HT-29 (cell line): ENCODE measurements at places on chromosomes 5 and 9. TPM values are rescaled to one million over a fixed set of nuclear protein-coding genes. Genes with fewer than 3 reads are reported as not detected.

FGF1 gene
- total RNA-seq = not detected in 2 replicates

SLIT3 gene
- not detected in 2 replicates for total RNA-seq

CENPP gene
- 2.6 and 5.8 TPM in 2 replicates for total RNA-seq

BTNL8 gene
- 0.13 and 1.0 TPM in 2 replicates for total RNA-seq

BTNL3 gene
- total RNA-seq = not detected in 2 replicates

DNA sequence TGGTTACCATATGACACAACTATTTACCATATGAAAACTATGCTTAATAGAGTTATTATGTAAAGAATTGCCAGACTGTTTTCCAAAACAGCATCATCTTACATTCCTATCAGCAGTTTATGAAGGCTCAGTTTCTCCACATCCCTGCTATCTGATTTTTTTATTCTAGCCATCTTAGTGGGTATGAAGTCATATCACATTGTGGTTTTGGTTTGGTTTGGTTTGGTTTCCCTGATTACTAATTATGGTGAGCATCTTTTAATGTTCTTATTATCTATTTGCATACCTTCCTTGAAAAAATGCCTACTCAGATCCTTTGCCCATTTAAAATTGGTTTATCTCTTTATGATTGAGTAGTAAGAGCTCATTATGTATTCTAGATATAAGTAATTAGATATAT is 199.4 kb upstream of the NFIL3 start:
- no peak for DNase-seq

DNA sequence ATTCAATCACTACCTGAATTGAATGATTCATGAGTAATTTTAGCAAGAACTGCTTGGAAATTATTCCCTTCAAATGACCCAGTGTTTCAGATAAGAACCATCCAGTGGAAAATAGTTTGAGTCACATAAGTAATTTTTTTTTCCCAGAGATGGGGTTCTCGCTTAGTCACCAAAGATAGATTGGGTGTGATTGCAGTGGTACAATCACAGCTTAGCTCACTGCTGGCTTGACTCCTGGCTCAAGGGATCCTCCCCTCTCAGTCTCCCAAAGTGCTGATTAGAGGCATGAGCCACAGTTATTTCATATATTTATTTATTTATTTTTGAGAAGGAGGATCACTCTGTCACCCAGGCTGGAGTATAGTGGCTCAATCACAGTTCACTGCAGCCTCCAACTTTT is 574.5 kb upstream of the ARRDC3 start:
- DNase-seq = no peak

GRCh38 chr9:89743573-89744254 is 138.9 kb downstream of the GADD45G start:
- no peak for DNase-seq

FREM1 gene
- under 0.01 TPM in 1 of 2 replicates, not detected in the other for total RNA-seq
